Stimulated activated CD4-positive, alpha-beta T cell treated with anti-CD3 and anti-CD28 coated beads, Interleukin-15, amount 100 ng/mL, for 1 hour (primary cell): ENCODE measurements at places on chromosomes 7 and 10.

- no peak for DNase-seq
Measured at GRCh38 chr10:114623661-114624294, 34.3 kb downstream of the ABLIM1 start.

DNA sequence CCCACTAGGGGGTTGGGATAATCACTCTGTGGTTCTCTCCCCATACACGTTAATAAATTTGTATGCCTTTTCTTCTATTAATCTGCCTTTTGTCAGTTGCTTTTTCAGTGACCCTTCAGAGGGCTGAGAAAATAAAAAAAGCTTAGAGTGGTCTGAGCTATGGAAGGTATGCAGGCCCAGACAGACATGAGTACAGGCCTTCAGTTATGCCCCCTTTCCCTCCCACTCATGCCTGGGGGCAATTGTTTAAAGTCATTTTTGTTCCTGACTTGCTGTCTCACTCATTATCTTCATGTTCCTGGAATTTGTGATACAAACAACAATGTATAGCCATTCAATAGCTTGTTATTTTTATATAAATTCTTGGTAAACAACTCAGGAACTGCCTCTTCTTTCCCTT lies 170.8 kb downstream of the AKR1D1 start:
- no peak for DNase-seq

- DNase-seq = no peak
Measured at GRCh38 chr10:53003094-53003493, 230.5 kb upstream of the MBL2 start.

- no peak for DNase-seq
Measured at GRCh38 chr10:91022924-91023699, 102.2 kb upstream of the ANKRD1 start.

- no peak for DNase-seq
Measured at GRCh38 chr7:1598961-1599639, 29.3 kb upstream of the PSMG3 start.

DNA sequence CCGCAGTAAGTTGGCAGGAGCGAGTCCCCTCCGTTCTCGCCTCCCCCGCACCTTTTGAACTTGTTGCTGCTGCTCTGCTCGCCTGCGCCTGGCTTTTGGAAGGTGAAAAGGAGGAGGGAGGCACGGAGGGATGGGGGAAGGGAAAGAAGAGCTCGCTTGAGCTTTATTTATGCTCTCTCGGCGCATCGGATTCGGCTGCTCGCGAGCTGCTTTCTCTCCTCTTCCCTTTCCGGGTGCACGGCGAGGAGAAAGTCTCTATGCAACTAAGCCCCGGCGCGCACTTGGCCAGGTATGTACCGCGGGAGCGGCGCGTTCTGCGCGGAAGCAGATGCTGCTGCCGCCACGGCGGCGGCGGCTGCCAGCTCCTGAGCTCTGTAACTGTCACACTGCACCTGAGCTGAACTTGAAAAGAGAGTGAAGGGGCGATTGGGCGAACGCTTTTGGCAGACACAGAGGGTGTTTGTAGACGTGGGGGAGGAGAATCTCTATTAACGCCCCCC lies 551 bp downstream of the KCND2 start:
- no peak for DNase-seq

- no peak for DNase-seq
Measured at GRCh38 chr10:11861341-11861740, 38.2 kb downstream of the PROSER2 start.

DNA sequence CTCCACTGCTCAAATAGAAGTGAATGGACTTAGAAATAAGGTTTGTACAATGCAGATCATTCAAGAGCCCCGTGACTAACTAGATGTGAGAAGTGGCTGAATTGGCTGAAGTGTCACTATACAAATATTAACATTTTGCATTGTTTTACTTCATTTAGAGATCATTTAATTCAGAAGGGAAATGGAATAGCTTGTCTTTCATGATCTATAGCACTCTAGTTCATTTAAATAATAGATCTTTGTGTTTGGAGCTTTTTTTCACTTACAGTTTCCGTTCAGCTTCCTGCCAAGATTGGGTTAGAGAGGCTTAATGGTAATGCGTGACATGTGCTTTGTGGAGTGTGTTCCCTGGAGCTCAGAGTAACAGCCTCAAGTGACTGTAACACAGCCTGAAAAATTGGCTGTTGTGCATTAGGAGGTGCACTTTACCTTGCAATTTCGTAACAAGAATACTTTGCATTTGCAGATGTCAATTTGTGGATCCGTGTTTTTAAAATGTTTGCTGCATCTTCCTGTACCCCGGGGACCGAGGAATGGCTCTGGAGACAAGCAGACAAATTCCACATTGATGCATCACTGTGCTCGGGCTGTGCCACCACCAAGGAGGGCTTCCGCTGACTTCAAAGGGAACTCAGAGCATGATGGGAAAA lies 170.3 kb downstream of the NRP1 start:
- DNase-seq = no peak

- no peak for DNase-seq
Measured at GRCh38 chr10:19730167-19730906, 85.9 kb upstream of the PLXDC2 start.

- no peak for DNase-seq
Measured at GRCh38 chr7:48033922-48034321, 1.4 kb upstream of the C7orf57 start.

GRCh38 chr10:29033311-29033940 lies 255.4 kb upstream of the LYZL1 start:
- DNase-seq = no peak

DNA sequence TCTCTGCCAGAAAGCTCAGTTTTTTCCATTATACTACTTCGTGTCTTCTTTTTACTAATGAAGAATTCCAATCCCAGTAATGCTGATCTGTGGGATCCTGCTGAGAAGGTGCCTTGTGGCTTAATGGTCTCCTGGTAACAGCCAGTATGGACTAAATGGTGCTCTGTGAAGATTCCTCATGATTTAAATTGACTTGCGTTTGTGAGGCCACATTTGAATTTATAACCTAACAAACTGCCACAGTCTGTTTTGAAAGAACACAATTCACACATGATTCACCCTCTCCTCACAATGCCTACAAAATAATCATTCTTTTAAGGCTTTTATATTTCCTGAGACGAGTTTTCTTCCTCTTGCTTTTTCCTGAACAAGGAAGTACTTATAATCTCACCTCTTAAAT lies 140.0 kb downstream of the MBL2 start:
- no peak for DNase-seq

DNA sequence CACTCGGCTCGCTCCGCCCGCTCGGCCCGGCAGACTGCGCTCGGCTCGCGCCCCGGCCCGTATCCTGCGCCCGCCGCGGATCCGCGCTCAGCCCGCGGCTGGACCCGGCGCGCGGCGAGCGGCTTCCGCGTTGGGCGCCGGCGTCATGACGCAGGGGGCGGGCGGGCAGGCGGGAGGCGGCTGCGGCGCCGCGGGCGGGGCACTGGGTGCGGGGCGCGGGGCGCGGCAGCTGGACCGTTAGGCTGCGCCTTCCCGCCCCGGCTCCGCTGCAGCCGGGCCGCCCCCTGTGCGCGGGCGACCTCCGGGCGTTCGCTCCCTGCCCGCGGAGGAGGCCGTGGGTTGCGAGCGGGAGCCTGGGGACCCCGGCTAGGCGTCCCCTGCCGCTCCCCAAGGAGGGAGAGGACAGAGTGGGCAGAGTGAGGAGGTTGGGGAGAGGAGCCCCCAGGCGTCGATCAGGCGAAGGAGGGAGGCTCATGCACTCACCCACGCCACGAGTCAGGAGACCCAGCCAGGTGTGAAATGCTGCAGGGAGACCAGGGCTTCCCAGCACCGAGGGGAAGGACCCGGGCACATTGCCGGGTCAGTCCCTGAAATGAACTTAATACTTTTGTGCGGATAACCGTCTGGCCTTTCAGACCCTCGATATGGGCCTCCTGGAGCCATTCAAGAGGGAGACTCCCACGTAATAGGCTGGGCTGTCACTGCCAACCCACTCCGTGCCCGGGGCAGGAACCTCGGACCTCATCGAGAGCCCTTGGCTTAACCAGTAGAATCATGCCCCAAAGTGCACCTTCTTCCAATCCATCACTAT lies at the start of gene PIP4K2A:
PIP4K2A (minus strand) TSS at position 100 of the 811 bp plus-strand sequence. CDS start 252 bp downstream, outside the sequence.
- DNase-seq = peak; percentile 45

GRCh38 chr10:114115661-114116445 lies 58.1 kb downstream of the CCDC186 start:
- DNase-seq = no peak

GRCh38 chr7:142060936-142061335 lies 50.6 kb upstream of the MGAM2 start:
- DNase-seq = no peak

DNA sequence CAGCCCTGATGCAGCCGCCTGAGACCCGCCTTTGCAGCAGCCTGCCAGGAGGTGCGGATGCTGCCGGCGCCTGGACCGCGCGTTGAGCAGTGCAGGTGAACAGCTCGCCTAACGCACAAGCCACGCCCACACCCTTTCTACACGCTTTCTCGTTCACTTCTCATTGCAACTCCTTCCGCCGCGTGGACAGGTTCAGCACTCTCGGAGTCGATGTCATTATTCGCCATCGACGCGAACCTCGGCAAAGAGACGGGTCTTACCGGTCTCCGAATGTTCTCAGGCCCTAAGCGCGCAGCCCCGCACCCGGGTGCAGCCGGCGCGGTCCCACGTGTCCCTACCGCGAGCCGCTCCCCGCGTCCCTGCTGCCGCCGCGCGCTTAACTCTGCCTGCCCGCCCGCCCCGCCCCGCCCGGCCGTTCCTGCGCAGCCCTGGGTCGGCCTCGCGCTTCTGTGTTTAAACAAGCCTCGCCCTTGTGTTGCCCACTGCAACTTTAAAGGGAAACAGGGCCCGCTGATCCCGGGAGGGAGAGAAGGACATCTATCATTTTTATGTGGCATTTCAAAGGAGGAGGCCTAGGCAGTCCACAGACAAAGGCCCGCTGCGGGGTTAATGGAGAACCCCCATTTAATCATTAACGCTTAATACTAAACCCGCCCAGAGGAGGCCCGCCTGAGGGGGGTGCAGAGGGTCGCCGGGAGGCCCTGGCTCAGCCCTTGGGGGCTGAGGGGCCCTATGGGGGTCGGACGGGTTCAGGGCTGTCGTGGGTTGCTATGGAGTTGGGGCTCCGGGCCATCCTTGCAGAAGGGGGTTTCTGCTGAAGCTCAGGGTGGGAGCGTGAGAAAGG lies 128.5 kb downstream of the WDR11 start:
- DNase-seq = no peak

DNA sequence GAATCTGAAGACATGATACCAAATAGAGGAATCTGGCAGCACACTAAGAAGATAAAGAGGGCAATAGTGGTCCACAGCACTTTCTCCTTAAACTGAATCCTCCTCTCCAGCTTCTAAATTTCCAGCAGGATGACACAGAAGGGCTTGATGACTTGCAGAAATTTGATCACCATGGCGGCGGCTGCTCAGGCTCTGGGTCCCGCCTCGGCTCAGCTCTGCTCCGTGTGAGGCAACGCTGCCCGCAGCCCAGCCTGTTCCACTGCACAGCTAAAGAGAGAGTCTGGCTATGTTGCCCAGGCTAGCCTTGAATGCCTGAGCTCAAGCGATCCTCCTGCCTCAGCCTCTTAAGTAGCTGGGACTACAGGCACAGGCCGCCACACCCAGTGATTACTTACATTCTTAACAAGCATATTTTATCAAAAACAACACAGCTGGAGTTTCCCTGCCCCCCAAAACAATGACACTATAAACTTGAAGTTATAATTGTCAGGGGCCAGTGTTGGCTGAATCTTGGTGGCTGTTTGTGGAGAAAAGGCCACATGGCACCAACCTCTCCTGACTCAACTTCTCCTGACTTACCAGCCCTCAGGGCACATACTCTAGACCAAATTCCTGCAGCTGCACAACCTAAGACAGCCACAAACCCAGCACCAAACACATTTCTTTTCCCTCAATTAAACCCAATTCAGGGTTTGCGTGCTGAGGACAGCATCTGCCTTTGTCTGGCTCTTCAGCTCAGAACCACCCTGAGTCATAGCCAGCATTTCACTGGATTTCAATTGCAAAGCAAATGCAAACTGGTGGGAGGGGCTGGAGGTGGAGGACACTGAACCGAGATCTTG lies 11.6 kb upstream of the TNPO3 start:
- DNase-seq = no peak

GRCh38 chr7:5634107-5634950 lies 147.1 kb downstream of the RNF216 start:
- DNase-seq = no peak

- DNase-seq = no peak
Measured at GRCh38 chr7:30965883-30966282, 2.1 kb downstream of the GHRHR start.

DNA sequence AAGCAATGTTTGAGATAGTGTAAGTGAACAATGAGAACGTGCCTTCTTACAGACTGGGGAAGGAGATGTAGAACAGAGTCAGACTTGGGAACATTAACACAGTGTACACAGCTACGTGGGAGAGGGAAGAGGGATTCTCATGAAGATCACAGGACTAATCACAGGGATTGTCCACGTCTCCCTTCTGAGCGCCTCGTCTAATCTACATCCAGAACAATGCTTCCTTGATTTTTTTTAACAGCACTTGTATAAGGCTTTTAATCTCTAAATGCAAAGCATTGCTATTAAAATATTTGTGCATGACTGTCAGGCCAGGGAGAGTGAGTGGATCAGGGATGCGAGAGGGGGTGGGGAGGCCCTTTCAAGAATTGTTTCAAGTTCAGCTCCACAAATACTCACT lies 62.7 kb downstream of the MET start:
- DNase-seq = no peak

GRCh38 chr7:44307905-44308595 lies 17.3 kb downstream of the CAMK2B start:
- no peak for DNase-seq

- no peak for DNase-seq
Measured at GRCh38 chr10:60714233-60714632, 64.0 kb upstream of the CDK1 start.

GRCh38 chr10:56035489-56035888 lies 325.6 kb downstream of the ZWINT start:
- no peak for DNase-seq
